ENCODE measurements at places on chromosomes 4 and X. TPM values are rescaled to one million over a fixed set of nuclear protein-coding genes. Genes with fewer than 3 reads are reported as not detected.

GRCh38 chrX:31302573-31303075 lies 230.8 kb upstream of the FTHL17 start:
- DNase-seq, result no peak

DNA sequence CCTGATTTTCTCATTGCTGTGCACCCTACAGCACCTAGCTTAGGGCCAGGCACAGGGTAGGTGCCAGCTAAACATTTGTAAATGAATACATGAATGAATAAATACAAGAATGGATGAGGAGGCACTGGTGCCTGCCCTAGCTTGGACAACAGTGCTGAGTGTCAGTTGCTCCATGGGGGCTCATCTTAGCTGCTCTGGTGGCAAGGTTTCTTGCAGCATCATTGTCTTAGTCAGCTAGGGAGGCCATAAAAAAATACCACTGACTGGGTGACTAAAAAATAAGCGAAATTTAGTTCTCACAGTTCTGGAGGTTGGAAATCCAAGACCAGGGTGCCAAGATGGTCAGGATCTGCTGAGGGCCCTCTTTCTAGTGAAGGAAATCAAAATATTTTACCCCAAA lies 31.2 kb downstream of the TMEM31 start:
- DNase-seq, result no peak

DNA sequence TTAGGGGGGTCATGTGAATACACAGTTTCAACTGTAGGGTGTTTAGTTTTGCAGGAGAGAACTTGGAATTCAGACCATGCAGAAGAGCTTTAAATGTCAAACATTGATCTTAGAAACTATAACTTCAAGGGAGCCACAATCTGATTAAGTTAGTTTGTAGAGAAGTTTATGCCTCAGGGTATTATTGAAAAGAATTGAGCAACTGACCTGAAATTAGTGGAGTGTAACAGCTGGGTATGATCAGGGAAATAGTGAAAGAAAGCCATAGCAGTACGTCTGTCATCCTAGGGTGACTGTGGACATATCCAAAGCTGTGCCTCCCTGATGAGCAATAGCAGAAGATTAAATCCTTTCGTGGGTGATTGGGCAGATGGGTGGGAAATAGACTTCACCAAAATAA lies 63.8 kb downstream of the FAM47B start:
- no peak for DNase-seq

DNA sequence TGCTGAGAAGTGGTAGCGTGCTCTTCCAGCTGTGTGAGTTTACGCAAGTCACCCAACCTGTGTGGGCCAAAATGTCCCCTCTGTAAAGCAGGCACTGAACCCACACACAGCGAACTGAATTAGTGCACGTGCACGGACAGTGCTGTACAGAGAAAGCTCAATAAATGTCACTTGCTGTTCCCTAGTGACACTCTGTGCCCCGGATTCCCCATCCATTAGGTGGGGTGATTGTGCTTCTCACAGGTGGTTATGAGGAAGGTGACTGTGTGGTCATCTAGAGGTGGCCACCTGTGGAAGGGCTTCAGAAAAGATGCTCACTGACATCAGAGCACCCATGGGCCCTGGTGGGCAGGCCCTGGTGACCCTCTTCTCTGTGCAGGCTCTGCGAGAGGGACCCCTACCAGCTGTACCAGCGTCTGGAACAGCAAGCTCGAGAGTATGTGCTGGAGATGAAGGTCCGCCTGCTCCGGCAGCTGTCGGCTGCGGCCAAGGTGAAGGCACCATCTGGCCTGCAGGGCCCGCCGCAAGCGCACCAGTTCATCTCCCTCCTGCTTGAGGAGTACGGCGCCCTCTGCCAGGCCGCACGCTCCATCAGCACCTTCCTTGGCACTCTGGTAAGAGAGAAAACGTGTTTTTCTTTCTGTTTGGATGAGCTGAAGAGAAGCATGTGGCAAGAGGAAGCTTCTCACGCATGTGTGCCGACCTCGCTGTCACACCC lies 94.3 kb downstream of the FAM193A start:
- no peak for DNase-seq

DNA sequence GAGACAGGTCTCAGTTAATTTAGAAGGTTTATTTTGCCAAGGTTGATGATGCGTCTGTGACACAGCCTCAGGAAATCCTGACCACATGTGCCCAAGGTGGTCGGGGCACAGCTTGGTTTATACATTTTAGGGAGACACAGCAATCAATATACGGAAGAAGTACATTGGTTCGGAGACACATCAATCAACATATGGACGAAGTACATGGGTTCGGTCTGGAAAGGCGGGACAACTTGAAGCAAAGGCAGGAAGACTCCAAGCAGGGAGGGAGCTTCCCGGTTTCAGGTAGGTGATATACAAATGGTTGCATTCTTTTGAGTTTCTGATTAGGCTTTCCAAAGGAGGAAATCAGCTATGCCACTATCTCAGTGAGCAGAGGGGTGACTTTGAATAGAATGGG lies 225.2 kb upstream of the ZFP42 start:
- no peak for DNase-seq

DNA sequence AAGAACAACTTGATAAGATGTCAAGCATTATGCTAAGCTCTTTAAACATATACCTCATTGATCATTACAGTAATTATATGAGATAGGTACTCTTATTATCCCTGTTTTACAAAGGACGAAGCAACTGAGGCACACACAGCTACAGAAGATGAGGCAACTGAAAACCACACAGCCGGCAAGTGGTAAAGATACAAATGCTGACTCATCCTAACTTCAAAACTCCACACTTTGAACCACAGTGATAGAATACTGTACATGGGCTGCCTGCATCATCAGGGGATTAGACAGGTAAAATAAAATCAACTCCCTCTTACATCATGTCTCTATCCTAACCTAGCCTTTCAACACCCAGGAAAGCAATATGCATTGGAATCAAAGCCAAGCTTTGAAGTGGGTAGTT lies 47.8 kb downstream of the LHFPL1 start:
- no peak for DNase-seq

- DNase-seq, result no peak
Measured at GRCh38 chr4:83758285-83758684, 222.4 kb downstream of the GPAT3 start.

- DNase-seq, result no peak
Measured at GRCh38 chrX:140342410-140342809, 162.5 kb downstream of the SOX3 start.

DNA sequence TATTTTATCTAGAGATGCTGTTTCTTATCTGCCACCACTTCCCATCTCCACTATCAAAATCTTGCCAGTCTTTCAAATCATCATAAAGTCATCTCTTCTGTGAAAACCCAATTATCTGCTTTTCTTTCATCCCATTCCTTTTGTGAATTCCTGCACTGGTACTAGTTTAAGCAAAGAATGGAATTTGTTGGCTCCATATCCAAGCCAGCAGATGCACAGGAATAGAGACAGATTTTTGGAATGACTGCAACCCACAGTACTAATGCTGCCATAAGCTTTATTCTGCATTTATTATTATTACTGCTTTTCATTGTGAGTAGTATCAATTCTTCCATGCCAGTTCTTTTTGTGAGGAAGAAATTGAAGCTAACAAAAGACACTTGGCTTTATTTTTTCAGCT lies 616.7 kb downstream of the RAPGEF2 start:
- DNase-seq, result no peak

- DNase-seq, result no peak
Measured at GRCh38 chrX:25650216-25650820, 487.8 kb upstream of the MAGEB18 start.

GRCh38 chr4:5925419-5926200 lies 32.7 kb upstream of the CRMP1 start:
- no peak for DNase-seq

- DNase-seq, result no peak
Measured at GRCh38 chr4:148089624-148090023, 352.6 kb downstream of the NR3C2 start.

DNA sequence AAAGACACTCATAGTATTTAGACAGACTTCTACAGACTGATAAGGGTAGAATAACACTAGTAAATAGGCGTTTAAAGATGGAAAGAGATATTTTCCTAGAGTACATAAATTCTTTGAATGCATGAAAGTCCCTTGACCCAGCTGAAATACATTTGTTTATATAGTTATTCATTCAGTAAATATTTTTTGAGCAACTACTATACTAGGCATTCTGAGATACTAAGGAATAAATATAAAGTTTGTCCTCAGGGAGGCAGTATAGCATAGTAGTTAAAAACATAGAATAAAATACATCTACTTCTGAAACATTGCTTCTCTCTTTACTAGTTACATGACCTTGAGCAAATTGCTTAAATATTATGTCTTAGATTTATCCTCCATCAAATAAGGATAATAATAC lies 27.4 kb downstream of the HMGN5 start:
- no peak for DNase-seq

DNA sequence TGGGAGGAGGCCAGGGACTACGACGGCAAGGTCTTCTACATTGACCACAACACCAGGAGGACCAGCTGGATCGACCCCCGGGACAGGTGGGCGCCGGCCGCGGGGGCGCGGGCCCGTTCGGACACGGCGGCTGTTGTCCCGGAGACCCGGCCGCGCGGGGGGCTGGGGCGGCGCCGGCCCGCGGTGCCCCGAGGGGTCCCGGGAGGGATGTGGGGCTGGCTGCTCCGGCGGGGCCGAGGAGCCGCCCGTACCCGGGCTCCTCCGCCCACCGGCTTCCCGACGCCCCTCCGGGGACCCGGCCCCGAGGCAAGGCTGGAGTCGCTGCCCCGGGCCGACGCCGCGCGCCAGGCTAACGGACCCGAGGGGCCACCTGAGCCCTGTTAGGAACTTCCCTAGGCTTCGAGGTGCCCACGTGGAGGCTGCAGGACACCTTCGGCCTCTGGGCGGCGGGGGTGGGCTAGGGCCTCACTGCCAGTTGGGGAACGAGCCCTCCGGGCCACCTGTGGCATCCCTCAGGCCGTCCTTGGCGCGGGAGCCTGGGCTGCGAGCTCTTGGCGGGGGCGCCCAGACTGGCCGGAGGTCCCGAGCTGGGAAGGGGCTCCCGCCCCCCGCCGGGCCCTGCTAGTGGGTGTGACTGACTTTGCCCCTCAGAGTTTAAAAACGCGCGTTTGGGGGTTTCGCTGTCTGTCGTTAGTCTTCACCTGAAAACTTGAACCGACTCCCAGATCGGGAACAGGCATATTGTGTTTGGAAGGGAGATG lies 660 bp downstream of the WWC2 start:
- peak; percentile 44 for DNase-seq

DNA sequence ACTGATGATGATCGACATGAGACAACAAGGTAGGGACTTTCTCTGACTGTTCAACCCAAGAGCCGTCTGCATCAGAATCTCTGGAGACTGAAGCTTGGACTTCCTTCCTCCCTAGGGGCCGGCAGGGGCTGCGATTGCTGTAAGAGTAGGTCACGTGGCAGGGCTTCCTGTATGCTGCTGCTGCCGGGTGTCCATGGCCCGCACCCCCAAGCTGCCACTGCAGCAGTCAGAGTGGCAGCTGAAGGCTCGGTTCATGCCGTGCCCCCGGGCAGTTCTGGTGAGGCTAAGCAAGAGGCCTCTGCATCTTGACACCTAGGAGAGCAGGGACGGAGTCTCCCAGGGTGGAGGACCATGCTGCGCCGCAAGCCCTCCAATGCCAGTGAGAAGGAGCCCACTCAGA lies at the start of gene SASH3:
Gene SASH3, plus strand, starts transcription at position 203 of the 400 bp plus-strand sequence. Its CDS starts 149 bp downstream, at position 352.
- no peak for DNase-seq

DNA sequence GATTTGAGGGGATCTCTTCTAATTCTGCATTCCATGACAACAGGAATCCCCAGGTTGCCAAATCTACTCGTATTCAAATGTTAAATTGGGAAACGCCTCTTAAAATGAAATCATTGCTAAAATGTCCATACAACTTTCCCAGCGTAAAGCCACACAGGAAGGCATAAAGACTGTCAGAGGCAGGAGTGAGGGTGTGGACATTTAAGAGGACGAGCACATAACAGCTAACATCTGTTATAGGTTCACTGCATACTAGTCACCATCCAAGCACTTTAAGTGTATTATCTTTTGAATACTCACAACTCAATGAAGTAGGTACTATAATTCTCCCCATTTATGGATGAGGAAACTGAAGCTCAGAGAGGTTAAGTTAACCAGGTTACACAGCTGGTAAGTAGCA lies 35.6 kb downstream of the ATG4A start:
- no peak for DNase-seq

- DNase-seq, result no peak
Measured at GRCh38 chrX:74248889-74249288, 55.1 kb upstream of the ZCCHC13 start.

GRCh38 chrX:112877771-112878173 lies 37.1 kb upstream of the AMOT start:
- no peak for DNase-seq

GRCh38 chr4:54228961-54229501 lies at the start of gene PDGFRA:
Gene PDGFRA (plus strand): TSS chr4:54229293. CDS start chr4:54258769, 29,476 bp downstream.
- no peak for DNase-seq

GRCh38 chr4:6342530-6343293 lies 73.1 kb downstream of the WFS1 start:
- no peak for DNase-seq

ASB9 gene
- total RNA-seq, result 2.8 TPM

NSG1 gene
- under 0.01 TPM for total RNA-seq

CXorf49 gene
- total RNA-seq, result not detected

EDA gene
- total RNA-seq, result 2.6 TPM

LEF1 gene
- total RNA-seq, result 6.4 TPM

DSPP gene
- under 0.01 TPM for total RNA-seq

NCBP2L gene
- 0.08 TPM for total RNA-seq
